Stimulated activated CD4-positive, alpha-beta T cell treated with anti-CD3 and anti-CD28 coated beads, Interleukin-1b, Interleukin-23, amount 100 ng/mL, for 48 hours (primary cell): ENCODE measurements at places on chromosomes 7 and 10.

- no peak for DNase-seq
These were observed 101.6 kb downstream of the SORBS1 start for GRCh38 chr10:95459446-95460045.

- no peak for DNase-seq
These were observed 571.0 kb downstream of the SH2D4B start for GRCh38 chr10:81108516-81109199.

DNA sequence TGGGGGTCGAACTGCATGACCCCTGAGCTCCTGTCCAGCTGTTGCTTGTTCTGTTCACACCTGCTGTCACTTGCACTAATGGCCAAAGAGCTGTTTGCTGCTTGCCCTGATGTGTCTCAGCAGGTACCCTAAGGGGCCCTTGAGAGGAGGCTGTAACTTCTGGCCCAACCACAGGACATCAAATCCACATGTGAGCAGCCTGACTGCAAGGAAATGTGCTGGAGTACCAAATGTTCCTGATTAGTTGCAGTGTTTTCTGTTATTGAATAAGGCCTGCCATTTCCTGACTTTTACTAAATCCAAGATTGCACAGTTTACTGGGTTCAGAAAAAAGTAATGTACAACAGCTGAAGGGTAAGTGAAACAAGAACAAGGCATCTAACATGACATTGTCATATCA lies 91.7 kb upstream of the IL6 start:
- no peak for DNase-seq

DNA sequence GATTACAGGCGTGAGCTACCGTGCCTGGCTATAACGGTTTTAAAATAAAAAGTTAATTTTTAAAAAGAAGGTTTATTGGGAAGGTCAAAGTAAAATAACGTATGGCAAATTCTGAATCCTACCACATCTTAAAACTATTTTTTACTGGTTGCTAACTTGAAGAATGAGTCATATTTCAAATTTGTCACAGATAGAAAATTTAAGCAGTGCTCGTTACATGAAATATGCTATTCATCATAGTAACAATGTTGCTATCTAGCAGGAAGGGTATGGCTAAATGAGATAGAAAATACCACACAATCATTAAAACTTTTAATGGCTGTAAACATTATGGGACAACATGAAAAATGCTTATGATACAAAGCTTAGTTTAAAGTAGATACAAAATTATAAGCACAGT lies 500.5 kb downstream of the PHTF2 start:
- no peak for DNase-seq

DNA sequence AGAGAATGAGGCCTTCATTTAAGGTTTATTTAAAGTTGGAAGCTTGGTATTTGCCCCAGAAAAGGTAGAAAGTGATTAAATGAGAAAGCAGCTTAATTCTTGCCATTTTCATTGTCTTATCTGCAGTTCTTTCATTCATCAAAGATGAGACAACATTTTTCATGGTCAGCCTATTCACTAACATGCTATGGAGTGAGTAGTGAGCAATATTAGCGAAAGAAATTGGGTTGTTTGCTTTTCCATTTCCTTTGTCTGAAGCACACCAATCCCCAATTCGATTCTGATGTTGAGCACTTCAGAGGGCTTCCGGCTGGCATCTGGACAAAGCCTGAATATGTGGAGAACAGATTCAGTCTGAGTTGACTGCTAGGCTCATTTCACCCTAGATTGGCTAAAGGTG lies 317.2 kb downstream of the BBS9 start:
- no peak for DNase-seq

GRCh38 chr7:156475179-156475578 lies 165.4 kb upstream of the RNF32 start:
- no peak for DNase-seq

DNA sequence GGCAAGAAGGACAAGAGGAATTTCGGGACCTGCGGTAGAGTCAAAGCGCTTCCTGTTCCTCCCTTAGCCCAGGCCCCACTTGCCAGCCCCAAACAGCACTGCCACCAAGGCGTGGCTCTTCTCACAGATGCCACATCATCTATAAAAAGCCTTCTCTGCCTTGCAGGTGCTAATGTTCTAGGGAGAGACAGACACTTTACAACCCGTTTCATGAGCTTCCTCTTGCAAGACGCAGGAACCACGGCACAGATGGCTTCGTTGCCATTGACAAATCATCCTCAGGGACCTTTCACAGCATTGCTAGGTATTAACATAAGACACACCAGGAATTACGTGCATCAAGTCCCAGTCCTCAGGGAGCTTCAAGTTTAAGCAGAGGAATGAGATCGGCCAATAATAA lies 180.9 kb downstream of the JCAD start:
- no peak for DNase-seq

- no peak for DNase-seq
These were observed 170.1 kb upstream of the SEMA3A start for GRCh38 chr7:84364708-84365107.

DNA sequence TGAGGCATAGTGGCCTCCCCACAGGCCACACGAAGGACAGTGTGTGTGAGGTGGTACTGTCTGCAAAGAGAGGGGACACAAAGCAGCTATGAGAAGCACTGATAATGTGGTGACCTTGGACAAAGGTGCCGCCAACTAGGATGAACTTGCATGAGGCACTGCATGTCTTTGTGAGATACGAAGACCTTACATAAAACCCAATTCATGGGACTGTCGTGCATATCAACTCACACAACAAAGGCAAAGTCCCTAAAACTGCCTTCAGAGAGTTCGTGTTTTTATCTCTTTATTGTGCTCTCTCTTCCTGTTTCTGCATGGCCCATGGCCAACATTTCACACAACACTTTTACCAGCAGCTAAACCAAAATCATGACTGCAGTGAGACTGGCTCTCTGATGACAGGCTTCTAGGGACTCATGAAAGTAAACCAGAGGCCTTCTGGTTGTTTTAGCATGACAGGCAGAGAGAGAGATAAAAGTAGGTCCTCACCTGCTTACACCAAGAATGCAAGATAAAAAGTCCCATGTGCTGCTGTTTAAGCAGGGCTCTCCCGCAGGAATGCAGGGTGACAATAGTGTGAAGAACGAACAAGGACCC lies 347.8 kb downstream of the ELMO1 start:
- DNase-seq, result no peak

GRCh38 chr7:129824291-129825208 lies 128.2 kb downstream of the UBE2H start:
- peak; percentile 43 for DNase-seq

GRCh38 chr10:102291221-102291905 lies 46.0 kb downstream of the GBF1 start:
- DNase-seq, result no peak

GRCh38 chr10:78389419-78389818 lies 355.8 kb downstream of the RPS24 start:
- DNase-seq, result no peak

DNA sequence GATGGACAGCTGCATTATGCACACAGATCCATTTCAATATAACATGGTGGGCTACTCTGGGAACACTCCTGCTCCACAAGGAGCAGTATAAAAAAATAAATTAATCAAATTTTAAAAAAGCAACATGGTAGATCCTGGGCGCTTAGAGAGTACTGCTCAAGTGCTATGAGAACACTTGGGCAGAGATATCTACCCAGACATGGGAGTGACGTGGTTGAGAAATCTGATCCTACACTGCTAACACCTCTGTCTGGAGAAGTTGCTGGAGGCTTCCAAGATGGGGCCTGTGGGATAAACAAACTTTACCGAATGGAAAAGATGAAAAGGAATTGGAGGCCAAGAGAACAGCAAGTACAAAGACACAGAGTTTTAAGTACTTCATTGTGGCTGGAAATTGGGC lies 9.0 kb downstream of the NSMCE4A start:
- DNase-seq, result no peak

DNA sequence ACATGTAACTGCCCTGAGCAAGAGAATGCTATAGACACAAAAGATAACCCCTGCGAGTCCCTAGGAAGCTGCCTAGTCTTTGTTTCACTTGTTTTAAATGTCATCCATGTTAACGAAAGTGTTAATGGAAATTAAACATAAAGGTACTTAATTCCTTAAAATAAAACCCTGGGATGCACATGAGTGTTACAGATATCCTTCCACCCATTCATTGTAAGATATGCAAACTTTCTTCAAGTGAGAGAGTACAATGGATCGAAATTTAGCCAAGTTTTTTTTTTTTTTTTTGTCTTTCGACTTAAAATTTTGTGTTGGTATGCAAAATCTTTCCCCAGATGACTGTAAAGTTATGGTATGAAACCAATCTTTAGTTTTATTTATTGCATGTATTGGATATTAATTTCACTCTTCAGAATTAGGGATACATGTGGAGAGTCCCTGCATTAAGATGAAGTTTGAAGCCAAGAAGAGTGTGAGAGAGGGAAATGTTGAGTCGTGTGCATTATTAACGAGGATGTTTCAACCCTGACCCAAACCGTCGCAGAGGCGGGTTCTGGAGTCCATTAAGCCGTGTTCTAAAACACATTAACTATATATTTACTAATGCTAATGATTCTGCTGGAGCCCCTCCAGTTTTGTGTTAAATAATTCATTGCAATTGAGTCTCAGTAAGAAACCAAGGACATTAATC lies 1.6 kb downstream of the CDK14 start:
- DNase-seq, result no peak

DNA sequence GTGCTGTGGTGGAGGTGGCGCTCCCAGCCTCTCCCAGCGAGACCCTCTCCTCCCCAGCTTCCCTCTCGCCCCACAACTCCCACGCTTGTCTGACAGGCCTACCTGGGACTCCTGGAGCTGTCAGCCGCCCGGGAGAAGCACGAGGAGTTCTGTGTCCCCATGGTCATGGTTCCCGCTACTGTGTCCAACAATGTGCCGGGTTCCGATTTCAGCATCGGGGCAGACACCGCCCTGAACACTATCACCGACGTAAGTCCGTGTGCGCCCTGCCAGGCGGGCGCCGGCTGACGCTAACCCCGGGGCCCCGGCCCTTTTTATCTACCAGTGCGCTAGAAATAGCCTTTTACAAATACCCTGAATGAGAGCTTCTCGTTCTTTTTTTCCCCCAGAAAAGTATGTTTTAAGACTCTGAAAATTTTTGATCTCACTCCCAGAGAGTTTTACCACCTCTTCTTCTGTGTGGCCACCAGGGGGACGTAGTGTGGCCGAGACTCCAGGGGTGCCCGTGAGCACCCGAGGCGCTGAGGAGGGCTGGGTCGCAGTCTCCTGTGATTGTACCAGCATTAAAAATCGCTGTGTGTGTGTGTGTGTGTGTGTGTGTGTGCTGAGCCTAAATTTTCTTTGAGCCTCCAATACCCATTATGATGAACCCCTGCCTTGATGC lies 52.6 kb downstream of the PFKP start:
- DNase-seq, result no peak

DNA sequence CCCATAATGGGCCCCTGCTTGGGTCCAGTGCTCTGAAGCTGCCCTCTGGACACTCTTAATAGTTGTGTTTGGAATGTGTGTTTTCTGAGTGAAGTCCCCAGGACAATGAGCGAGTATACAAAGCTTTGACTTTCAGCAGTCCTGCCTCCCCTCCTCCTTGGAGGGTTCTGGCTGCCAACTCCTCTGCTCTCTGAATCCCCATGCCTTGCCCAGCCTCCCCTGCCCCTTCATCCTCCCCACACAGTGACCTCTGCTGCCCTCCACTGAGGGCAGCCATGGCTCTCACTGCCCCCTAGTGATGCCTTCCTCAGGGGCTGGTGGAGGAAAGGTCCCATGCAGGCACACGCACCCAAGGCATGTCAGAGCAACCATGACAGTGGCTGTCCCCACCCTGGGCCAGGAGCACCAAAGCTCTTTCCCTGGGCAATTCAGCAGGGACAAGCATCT lies 40.9 kb downstream of the FRMPD2 start:
- DNase-seq, result no peak

- no peak for DNase-seq
These were observed 55.5 kb downstream of the CNTNAP2 start for GRCh38 chr7:146172112-146172511.

DNA sequence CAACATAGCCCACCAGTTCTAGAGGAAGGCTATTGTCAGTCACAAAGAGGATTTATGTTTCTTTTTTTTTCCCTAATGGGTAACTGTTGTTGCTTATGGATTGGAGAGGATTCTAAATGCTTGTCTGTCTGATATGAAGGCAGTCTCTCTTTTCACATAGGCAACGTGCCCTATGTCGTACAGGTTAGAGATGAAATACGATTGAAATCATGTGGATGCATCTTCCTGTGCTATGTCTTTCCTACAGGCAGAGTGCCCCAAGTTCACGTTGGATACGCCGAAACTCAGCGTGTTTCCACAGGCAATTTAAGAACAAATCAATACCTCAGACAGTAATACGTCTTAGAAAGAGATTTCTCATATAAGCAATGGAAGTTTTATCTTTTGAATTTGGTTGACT lies 93.8 kb downstream of the CELF2 start:
- DNase-seq, result no peak

- peak; percentile 21 for DNase-seq
These were observed 88.1 kb downstream of the VOPP1 start for GRCh38 chr7:55484241-55484640.

DNA sequence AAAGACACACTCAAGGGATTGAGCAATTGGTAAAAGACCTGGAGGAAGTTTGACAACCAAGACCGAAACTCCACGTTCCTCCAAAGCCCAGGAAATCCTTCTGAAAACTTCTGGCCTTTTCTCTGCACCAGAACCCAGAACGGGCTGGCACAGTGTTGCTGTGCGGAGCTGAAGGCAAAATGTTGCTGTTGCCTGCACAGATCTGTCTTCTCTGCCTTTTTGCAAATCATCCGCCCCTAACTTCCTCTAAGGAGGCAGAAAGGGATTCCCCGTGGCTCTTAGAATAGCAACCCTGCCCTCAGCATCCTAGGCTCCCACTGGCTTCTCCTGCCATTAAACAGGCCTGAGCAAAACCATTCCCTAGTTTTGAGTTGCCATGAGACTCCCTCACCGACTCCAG lies 44.9 kb downstream of the FIGNL1 start:
- DNase-seq, result no peak

- no peak for DNase-seq
These were observed 9.9 kb upstream of the GSAP start for GRCh38 chr7:77426052-77426404.

GRCh38 chr7:67422601-67423000 lies 426.0 kb downstream of the TYW1 start:
- DNase-seq, result no peak

DNA sequence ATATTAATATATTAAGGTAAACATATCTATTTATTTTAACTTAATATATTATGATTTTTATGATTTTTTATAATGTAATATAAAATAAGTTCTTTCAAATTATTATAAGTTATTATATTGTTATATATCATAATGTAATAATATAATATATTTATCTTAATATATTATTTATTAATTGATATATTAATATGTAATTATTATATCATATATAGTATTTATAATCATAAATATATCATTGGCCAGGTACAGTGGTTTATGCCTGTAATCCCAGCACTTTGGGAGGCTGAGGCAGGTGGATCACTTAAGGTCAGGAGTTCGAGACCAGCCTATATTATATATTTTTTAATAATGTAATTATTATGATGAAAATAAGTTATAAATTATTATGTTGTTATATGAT lies 118.1 kb downstream of the MPP7 start:
- no peak for DNase-seq

GRCh38 chr7:118300177-118300576 lies 75.7 kb downstream of the ANKRD7 start:
- DNase-seq, result no peak

GRCh38 chr7:16801579-16801978 lies 3.2 kb downstream of the AGR2 start:
- DNase-seq, result no peak

- peak; percentile 68 for DNase-seq
These were observed 24.0 kb downstream of the CCSER2 start for GRCh38 chr10:84352251-84352842.

GRCh38 chr7:46847126-46847525 lies 734.8 kb downstream of the TNS3 start:
- no peak for DNase-seq

GRCh38 chr10:106836933-106837663 lies 327.4 kb downstream of the SORCS1 start:
- no peak for DNase-seq
